ENCODE measurements at places on chromosomes 4 and X.

DNA sequence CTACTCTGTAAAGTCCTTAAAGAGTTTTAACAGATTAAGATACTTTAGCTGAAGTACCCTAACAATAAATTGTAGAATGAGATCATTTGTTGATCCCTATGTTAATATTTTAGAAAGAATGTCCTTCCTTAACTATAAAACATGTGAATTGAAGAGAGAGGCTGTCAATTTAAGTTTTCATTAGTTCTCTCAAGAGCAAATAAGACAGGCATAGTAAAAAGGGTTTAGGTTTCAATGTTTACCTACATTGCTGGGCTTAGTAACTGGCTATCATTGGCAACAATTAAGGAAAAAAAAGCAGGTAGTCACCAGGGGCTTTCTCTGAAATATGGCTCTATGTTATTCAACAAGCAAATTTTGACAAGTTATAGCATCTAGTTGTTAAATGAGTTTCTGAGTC lies 91.5 kb downstream of the ATRX start:
- no peak for DNase-seq

DNA sequence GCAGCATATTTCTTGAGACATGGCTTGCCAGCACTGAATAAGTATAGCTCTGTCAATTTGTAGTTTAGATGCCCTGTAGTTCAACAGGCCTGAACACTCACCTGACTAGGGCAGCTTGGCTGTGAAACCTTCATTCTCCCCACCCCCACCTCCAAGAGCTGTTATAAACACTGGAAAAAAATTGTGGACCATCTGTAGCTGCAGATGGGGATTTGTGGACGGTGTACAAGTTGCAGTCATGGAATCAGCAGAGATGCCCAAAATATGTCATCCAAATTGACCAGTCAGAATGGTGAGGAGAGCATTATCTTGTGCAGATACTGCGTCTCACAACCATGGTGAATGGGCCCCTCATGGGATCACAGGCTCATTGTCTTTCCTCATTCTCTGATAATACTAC lies 76.2 kb upstream of the PAQR3 start:
- no peak for DNase-seq

- no peak for DNase-seq
Measured at GRCh38 chr4:2733844-2734574, 22.1 kb downstream of the TNIP2 start.

DNA sequence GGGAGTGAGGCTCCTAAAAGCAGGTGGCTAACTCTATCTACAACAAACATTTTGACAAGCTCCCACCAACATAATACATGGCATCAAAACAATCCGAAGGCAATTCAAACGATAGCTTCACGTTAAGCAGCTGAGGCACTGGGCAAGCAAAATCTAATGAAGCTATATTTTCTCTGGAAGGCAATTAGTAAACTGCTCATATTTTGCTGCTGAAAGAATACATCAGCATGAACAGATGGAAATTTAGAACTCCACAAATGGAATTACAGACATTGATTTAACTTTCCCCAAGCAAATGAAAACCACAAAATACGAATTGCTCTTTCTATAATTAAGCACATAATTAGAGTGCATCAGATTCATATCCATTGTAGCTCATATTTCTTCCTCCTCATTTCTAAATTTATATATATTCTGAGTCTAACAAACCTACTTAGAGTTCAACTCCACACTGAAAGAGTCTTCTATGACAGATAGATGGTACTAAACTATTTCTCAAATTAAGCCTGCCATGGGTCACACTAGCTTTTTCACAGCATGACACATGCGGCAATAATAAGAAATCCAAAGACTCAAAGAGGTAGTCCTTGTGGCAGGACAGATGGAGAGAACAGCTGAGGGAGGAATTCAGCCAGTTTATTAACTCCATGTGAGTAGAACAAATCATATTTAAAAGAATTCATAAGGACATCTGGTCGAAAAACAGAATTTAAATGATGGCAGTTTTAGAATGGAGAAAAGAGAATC lies 305.4 kb downstream of the MAPK10 start:
- DNase-seq = no peak

DNA sequence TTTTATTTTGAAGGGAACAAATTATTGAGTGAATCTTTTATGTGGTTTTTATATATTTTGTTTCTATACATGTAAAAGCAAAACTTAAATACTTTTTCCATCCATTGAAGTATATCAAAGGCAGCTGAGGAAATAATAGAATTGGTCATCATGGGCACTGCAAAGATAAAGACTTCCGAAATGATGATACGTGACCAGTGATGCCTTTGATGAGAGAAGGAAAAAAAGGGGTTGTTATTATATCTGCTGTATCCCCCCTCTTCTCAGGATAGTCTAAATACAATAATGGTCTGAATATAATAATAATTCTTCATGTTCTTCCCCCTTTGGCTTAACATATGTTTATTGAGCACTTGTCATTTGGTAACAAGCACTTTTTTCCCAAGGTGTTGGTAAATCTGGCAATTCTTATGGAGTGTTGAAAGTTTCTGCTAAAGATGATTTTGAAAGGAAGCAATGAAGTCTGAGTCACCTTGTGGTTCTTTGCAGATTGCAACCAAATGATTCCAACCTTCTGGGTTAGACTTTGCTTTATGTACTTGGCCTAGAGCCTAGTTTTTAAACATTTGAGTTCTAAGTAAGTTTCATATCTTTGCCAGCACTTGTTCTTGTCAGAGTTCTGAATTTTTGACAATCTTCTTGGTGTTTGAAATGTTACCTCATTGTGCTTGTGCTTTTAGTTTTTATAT lies 60.8 kb downstream of the USP9X start:
- DNase-seq = no peak

DNA sequence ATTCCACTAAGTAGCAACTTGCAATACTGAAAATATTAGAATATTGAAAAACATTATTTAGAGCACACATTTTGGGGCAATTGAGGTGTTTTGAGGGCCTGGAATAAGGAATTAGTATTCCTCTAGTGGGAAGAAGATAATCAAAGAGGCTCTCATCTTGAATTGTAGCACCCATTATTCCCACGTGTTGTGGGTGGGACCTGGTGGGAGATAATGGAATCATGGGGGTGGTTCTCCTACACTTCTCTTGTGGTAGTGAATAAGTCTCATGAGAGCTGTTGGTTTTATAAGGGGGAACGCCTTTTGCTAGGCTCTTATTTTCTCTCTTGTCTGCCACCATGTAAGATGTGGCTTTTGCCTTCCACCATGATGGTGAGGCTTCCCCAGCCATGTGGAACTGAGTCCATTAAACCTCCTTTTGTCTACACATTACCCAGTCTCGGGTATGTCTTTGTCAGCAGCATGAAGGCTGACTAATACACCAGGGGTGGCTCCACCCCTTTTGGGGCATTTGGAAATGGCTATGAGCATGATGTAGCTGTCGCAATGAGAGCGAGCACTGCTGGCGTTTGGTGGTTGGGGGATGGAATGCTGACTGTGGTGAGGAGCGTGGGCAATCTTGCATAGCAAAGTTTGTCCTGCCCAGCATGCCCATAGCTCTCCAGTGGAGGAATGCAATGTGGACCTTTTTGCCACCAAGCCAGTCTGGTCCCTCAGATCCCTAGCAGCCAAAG lies 308.2 kb downstream of the FRMPD4 start:
- DNase-seq = no peak

GRCh38 chr4:185559915-185560281 lies 24.6 kb upstream of the PDLIM3 start:
- DNase-seq = no peak

GRCh38 chr4:165709973-165710526 lies 163.0 kb upstream of the TLL1 start:
- no peak for DNase-seq
